ENCODE measurements at places on chromosomes 3 and 15.
A peak's percentile ranks its signal among the peaks of the same experiment; 100 is the strongest.

DNA sequence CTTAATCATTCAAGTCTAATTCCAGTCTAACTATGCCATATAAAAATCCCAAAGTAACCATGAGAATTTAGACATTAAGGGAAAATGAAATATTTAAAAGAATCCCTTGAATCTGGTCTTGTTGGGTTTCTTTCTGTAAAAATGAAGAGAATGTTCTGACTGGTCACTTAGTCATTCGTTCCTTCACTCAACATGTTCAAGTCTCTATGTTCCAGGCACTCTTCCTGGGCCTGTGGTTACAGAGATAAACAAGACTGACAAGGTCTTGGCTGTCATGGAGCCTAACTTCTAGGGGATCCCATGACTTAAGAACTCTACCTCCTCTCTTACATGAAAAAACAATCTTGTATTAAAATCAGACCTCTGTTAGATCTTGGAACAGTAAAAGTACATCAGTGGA is 638.6 kb upstream of the TBL1XR1 start:
- peak; percentile 92 for DNase-seq

- no peak for DNase-seq
Measured at GRCh38 chr3:73096169-73096568, 34.7 kb downstream of the EBLN2 start.

- peak; percentile 16 for DNase-seq
Measured at GRCh38 chr15:29945943-29946596, 123.8 kb upstream of the TJP1 start.

DNA sequence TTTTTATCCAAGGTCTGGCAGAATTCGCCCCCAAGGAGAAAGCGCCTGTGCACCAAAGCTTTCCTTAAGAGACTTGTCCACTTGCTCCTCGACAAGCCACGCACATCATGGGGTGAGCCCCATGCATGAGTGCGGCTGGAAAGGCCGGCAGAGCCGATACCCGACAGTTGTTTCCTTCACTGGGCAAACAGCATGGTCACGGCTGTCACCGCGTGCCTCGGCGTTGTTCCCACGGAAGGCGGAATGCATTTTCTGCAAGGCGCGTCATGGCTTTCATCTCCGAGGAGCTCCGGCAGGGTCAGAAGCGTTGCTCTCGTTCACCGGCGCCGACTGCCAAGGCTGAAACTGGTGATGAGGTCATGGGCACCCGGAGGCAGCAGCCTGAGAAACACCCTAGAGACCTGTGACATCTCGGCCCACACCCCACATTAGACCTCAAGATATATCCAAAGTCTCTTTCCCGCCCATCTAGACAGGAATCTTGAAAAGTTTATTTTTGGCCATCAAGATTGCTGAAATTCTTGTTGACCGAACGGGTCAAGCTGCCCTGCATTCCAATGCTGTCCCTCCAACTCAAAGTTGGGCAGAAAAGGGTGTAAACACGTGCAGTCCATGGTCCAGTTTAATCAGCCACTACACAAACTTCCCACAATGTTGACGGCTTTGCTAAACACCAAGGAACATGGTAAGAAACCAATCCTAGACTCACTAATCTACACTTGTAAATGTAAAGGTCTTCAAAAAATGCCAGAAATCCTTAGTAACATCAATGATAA is 604 bp upstream of the TJP1 start:
- peak; percentile 82 for DNase-seq

DNA sequence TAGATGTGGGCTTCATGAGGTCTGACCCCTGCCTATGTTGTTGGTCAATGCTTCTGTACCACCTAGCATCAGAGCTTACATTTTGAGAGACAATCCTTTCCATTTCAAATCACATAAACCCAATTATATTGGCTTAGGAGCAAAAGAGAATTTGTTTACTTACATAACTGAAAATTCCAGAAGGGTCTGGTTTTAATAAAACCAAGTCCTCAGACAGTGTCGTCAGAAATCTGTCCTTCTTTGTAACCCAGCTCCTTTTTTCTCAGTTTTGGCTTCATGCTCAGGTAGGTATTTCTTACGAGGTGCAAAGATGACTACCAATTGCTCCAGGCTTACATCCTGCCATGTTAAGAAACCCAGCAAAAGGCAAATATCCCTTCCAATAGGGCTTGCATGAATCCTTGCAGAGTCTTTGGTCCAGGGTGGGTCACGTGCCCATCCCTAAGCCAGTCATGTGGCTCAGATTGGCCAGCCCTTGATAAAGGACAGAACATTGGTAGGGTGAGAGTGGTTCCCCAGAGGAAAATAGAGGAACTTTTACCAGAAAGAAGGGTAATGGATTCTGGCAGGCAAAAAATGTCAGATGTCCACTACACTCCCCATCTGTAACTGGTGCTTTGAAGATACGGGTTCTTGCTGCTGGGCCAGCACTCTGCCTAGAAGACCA is 50.2 kb upstream of the VILL start:
- no peak for DNase-seq

DNA sequence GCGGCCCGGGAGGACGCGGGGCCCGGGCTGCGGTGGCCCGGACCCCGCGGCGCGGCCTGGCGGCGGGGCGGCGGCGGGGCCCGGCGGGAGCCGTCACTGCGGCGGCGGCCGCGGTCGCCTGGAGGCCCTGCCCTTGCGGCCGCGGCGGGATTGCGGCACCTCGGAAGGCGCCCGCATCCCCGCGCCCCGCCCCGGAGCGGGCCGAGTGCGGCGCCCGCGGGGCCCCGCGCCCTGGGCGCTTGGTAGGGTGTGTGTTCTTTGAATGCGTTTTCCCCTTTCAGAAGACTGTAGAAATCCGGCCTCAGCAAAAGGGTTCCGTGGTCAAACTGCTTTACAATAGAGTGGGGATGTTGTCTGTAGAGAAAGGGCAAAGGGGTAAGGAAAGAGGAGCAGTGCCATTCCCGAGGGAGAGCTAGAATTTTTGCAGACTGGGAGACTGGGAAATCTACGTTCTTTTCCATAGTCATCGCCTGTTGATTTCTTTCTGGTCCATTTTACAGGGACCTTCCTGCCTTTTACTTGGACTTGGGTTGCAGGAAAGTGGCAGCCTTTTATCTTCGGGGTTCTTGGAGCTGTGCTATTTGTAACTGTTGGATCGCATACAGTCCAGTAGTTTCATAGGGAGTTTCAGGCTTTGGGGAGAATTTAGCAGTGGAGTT is 630 bp downstream of the SNRK start:
- peak; percentile 33 for DNase-seq

GRCh38 chr3:112776836-112777235 is 69.8 kb downstream of the CD200R1L start:
- no peak for DNase-seq

- no peak for DNase-seq
Measured at GRCh38 chr3:15330031-15330596, 2.3 kb downstream of the SH3BP5 start.

DNA sequence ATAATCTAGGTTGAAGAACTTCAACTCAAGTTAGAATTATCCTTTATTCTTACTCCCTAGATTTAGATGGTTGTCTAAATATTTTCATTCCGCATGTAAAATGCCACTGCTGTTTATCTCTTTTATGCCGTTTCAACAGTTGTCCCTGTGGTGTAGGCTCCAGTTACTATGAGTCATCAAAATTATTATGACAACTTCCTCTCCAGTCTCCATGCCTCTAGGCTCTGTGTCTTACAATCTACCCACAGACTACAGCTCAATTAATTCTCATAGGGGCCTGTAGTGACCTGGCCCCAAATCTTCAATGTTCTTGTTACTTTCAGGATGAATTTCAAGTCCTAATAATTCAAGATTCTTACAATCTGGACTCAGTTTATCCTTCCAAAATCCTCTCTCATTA is 105.8 kb upstream of the UNC13C start:
- peak; percentile 3 for DNase-seq

DNA sequence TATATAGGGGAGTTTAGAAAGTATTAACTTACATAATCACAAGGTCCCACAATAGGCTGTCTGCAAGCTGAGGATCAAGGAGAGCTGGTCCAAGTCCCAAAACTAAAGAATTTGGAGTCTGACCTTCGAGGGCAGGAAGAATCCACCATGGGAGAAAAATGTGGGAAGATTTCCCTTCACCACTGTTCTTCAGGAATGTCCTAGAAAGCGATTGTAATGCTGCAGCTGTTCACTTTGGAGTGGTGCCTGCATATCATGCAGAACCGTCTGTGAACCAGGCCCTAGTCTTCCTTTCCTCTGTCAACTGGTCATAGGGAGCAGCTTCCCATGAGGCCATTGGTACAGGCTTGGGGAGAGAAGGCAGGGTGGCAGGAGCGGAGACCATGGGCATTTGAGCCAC is 497.9 kb upstream of the ARPP21 start:
- no peak for DNase-seq

GRCh38 chr3:61589856-61590255 is 28.5 kb downstream of the PTPRG start:
- DNase-seq = peak; percentile 93

- DNase-seq = no peak
Measured at GRCh38 chr3:192434186-192434585, 293.2 kb downstream of the FGF12 start.

DNA sequence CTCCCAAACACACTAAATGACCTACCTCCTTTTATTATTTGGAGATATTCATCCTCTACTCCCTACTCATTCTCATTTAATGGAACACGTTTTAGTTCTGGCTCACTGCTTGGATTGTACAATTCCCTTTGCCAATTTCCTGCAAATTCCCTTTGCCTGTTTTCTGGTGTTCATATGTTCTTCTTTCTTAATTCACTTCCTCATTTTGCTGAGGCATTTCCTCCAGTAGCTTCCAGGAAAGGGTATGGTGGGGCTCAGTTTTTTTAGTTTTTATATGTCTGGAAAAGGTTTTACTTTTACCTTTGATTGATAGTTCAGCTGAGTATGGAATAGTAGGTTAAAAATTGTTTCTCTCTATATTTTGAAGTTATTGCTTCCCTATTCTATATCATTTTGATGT is 143.6 kb upstream of the GOLIM4 start:
- no peak for DNase-seq

GRCh38 chr3:182981038-182981380 is 671 bp upstream of the DCUN1D1 start:
- no peak for DNase-seq

DNA sequence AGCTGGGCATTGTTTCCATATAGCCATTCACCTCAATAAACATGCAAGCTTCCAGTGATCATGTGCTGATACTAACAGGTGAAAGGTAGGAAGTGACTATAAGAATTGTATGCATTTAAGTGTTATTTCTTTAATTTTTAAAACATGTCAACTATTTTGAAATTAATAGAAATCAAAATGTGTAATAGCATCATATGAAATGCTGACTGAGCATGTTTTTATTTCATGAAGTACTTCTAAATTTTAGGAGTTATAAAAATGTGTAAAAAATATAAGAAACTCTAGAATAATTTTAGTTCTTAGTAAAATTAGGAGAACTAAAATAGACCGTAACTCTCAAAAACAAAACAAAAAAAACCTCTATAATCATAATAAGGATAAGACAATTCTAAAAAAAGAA is 229.3 kb upstream of the ARPP21 start:
- no peak for DNase-seq

GRCh38 chr3:174387736-174388135 is 471.4 kb upstream of the NAALADL2 start:
- no peak for DNase-seq

GRCh38 chr3:134656211-134656800 is 5.5 kb upstream of the KY start:
- DNase-seq = no peak

GRCh38 chr3:190288836-190289235 is 33.4 kb downstream of the CLDN1 start:
- no peak for DNase-seq

GRCh38 chr3:172376881-172377280 is 71.4 kb downstream of the GHSR start:
- DNase-seq = no peak

DNA sequence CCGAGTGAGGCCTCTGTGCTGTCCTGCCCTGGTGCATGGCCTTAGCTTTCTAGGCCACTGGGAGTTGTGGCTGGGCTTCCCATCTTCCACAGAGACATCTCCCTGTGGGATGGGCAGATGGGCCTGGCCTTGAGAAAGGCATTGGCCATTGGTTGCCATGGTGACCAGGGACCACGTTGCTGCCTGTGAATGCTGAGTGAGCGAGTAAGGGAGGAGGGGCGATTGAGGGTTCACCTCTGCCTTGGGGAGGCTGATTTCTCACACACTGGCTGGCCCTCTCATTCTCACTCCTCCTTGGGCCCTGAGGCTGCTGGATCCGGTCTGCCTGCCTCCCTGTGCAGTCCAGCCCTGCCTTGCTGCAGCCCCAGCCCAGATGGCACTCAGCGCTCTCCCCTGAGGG is 26.4 kb upstream of the DOCK3 start:
- DNase-seq = no peak

DNA sequence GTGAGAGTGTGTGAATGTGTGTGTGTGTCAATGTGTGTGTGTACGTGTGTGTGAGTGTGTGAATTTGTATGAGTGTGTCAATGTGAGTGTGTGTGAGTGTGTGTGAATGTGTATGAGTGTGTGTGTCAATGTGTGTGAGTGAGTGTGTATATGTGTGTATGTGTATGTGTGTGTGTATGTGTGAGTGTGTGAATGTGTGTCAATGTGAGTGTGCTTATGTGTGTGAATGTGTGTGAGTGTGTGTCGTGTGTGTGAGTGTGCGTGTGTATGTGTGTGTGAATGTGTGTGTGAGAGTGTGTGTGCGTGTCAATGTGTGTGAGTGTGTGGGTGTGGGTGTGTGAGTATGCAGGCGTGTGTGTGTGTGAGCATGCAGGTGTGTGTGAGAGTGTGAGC is 93.5 kb upstream of the ALDH1A3 start:
- no peak for DNase-seq

DNA sequence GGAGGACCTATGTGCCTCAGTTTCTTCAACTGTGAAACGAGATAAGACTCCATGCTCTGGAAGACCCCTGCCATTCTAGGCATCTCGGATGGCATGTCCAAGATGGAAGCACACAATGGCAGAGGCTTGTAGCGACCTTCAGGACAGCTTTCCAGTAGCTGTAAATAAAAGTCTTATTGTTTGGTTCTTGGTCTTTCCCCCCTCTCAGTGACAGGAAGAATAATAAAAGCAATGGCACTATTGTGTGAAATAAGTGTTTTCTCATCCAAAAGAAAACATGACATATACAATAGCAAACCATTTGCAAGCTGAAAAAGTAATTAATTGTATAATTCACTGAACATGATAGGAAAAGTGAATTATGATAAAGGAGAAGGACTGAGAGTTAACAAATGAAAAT is 32.5 kb upstream of the CD47 start:
- no peak for DNase-seq

DNA sequence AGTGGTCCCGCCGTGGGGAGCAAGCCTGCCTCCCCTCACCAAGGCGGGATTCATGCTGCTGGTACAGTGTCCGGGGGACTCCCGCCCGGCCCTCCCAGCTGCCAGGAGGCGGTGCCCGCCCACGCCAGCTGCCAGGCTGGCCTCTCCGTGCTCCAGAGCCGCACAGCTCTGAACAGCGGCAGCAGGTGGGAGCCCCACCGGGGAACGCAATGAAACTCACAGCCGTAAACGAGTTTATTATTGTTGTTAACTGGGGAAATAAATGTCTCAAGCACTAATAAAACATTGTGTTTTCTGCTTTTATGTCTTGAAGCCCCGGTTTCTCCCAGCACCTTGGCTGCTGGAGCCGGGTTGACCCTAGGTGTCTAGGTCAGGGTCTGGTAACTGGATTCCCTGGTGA is 317.7 kb upstream of the TLE3 start:
- DNase-seq = no peak

- DNase-seq = no peak
Measured at GRCh38 chr3:71072287-71072686, 511.2 kb downstream of the FOXP1 start.

- peak; percentile 68 for DNase-seq
Measured at GRCh38 chr3:63351159-63352007, 73.3 kb downstream of the SYNPR start.
